ENCODE measurements at places on chromosomes 6 and 20.

GRCh38 chr6:33770124-33770832 lies 18.7 kb downstream of the LEMD2 start:
- no peak for DNase-seq

DNA sequence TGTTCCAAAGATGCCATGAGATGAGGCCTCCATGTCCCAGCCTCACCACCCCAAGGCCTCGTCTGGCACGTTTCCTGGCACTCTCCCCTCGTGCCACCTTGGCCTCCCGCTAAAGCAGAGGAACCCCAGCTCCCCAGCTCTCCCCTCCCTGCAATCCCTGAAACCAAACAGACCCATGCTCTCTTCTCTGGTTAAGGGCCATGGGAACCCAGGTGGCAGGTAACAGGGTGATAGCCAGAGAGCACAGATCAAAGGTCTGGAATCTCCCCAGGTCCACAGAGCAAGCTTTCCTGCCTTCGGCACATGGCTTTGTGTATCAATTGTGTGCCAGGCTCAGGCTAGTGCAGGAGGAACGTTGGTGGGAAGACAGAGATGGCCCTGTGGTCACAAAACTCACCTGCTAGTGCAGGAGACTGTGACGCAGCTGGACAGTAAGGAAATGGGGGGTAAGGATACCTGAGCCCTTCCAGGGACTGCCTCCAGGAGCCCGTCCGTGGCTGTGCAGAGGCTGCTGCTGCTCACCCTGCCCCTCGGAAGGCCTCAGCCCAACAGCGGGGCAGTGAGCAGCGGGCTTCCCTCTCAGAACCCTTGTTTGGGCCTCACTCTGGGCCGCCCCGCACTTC lies 39.0 kb downstream of the MYH7B start:
- no peak for DNase-seq

DNA sequence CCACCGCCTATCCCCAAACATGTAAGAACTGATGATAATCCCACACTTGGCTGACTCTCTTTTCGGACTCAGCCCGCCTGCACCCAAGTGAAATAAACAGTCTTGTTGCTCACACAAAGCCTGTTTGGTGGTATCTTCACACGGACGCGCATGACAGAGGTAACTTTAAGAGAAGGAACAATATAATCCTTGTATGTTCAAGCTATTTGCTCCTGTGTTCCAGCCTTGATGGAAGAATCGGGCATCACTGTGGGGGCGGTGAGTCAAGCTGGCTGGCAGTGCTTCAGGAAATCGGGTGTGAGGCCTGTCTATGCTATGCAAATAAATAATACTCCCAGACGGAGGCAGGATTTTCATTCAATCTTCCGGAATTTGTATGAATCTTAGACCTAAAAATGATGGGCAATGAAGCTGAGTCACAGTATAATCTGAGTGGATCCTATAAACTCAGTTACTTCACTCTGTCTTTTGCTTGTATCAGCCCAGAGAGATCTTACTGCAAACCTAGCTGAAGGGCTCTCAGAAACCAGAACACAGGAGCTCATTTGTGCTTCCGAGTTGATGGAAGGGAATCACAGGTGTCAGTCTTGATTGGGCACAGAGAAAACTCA lies 45.2 kb upstream of the NT5E start:
- no peak for DNase-seq

- no peak for DNase-seq
These were observed 13.6 kb upstream of the GPRC6A start for GRCh38 chr6:116842459-116842858.

Data from esophagus squamous epithelium (tissue), 5 donors.